ENCODE measurements at places on chromosomes 1 and 21. TPM values are rescaled to one million over a fixed set of nuclear protein-coding genes. Genes with fewer than 3 reads are reported as not detected.
A peak's percentile ranks its signal among the peaks of the same experiment; 100 is the strongest.

The DMRTA2 gene
- 0.16 TPM for total RNA-seq

DNA sequence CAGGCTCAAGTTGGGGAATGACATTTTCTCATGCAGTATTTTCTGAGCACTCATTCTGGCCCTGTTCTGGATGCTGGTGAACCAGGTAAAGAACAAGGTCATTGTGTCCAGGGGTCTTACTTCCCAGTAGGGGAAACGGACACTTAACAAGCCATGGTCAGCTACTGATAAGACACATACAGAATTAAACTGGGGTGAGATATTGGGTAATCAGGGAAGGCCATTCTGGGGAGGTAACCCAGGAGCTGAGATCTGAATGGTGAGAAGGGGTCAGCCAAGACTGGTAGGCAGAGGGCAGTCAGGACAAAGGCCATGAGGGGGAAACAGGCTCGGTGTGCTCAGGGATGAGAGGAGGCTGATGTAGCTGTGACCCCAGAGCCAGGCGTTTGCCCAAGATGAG is 45.8 kb downstream of the RPS6KA1 start:
- no peaks in the 10 kb centered on the region for H3K27me3 ChIP-seq
- no peak for DNase-seq
- H3K27ac ChIP-seq, result no peak overlapping the region
- no peak overlapping the region for H3K4me3 ChIP-seq
- no peaks in the 10 kb centered on the region for H3K36me3 ChIP-seq

The SRM gene
- total RNA-seq, result 71.4 TPM

DNA sequence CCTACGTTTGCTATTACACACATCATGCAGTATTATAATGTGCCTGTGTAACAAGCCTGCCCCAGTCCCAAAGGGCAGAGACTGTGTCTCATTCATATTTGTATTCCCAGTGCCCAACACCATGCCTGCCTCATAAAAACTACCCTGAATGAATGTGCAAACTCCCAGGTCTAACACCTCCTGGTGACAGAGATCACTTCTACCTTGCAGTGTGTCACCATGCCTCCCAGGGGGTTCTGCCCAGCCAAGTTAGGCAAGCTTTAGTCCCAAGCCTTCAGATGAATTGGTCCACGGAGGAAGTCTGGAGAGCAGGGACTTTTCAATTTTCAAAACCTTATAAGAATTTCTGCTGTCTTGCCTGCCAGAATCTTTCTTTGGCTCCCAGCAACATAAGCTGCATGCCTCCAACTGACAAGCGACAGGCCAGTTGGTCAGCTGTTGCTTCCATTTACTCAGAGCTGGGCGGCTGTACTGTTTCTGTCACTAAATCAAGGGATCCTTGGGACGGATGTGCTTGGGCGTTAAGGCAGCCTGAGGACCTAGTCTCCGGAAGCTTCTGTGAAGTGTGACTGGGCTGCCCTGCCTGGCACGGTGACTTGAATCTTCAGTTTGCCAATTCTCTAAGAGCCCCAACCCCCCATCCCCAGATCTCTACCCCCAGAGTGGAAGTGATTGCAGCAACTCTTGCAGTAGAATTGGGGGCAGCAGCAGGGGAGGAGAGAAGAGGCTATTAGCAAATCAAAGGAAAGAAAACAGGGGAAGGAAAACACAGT is 1.2 kb downstream of the RXRG start:
- no peak overlapping the region for H3K27ac ChIP-seq
- no peak overlapping the region for H3K4me3 ChIP-seq
- no peaks in the 10 kb centered on the region for H3K4me1 ChIP-seq
- peaks cover 30% of the 10 kb centered on the region for H3K27me3 ChIP-seq

The ZNF678 gene
- total RNA-seq, result 19.8 TPM

- no peak overlapping the region for H3K4me3 ChIP-seq
- no peaks in the 10 kb centered on the region for H3K36me3 ChIP-seq
- H3K27me3 ChIP-seq, result no peaks in the 10 kb centered on the region
- no peak for DNase-seq
- peak overlapping the region; percentile 99 for H3K27ac ChIP-seq
Measured at GRCh38 chr1:156101880-156102279, 12.6 kb upstream of the LMNA start.

DNA sequence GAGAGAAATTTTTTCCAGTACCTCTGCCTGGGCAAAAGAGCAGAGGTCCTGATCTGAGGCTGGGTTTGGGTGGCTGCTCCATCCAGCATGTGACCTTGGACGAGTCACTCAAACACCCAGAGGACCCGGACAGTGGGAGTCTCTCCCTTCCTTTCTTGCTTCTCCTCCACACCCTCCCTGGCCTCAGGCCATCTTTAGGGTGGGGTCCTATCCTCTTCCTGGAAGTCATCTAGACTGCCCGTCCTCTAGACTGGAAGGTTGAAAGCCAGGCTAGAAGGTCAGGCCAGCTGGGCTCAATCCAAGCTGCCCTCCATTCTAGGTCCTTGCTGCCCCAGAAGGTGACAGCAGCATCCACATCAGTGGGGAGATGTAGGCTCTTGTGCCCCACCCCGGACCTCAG is 599.5 kb downstream of the MATN1 start:
- DNase-seq, result no peak
- no peaks in the 10 kb centered on the region for H3K36me3 ChIP-seq
- no peak overlapping the region for H3K4me3 ChIP-seq
- H3K4me1 ChIP-seq, result no peaks in the 10 kb centered on the region
- no peaks in the 10 kb centered on the region for H3K27me3 ChIP-seq
- H3K27ac ChIP-seq, result no peak overlapping the region

The VANGL2 gene
- 0.48 TPM for total RNA-seq

The TCHH gene
- 3.0 TPM for total RNA-seq

DNA sequence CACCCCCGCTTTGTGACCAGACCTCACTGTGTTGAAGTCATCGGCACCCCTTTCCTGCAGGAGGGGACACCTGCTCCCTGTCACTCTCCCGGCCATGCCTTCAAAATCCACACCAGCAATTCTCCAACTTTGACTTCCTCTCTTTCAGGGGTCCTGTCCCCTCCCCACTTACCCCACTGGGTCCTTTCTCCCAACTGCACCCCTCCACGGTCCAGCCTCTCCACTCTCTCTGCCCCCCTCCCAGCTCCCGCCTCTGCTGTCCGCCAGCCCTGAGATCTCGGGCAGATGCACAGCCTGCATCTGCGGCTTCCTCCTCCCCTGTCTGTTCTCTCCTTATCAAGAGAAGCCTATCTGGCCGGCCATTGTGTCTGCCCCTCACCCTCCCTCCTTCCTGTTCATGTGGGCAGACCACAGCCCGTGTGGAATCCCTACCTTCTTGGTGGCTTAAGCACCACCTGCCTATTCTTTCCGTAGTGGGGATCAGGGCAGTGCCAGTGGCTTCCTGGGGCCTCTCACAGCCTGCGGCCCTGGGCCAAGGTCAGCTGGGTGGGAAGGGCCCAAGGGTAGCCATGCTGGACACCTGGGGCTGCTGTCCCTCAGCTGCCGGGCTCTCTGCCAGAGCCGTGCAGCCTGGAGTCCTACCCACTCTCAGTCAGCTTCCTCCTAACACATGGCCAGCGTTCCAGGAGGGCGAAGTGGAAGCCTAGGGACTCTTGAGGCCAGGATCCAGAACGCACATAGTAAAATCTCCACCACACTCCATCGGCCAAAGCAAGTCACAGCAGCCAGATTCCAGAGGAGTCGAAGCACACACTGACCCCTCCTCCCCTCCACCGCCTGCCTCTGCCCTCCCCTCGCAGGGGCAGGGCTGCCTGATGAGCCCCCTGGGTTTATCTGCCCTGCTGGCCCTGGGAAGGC is 5.1 kb upstream of the HES4 start:
- no peak for DNase-seq
- no peaks in the 10 kb centered on the region for H3K36me3 ChIP-seq
- no peak overlapping the region for H3K4me3 ChIP-seq
- H3K27ac ChIP-seq, result peak overlapping the region; percentile 1
- no peaks in the 10 kb centered on the region for H3K27me3 ChIP-seq
- H3K4me1 ChIP-seq, result no peaks in the 10 kb centered on the region

DNA sequence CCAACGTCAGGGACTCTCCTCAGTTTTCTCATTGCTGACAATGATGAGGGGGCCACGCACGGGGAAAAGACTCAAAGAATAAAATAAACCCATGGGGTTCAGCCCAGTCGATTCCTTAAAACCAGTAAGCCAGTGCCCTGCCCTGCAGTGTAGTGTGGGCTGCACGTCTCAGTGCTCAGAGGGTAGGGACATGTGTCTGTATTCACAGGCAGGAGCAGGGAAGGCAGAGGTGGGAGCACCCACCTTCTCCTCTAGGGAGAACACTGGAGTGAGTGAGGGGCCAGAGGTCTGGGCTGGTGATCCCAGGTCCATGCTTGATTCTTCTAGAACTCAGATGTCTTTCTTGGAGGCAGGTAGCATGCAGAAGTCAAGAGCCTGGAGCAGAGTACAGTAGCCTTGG is 303.6 kb downstream of the MATN1 start:
- no peak overlapping the region for H3K27ac ChIP-seq
- no peak for DNase-seq
- no peaks in the 10 kb centered on the region for H3K4me1 ChIP-seq
- H3K4me3 ChIP-seq, result no peak overlapping the region
